ENCODE measurements at places on chromosomes 5 and 9.

DNA sequence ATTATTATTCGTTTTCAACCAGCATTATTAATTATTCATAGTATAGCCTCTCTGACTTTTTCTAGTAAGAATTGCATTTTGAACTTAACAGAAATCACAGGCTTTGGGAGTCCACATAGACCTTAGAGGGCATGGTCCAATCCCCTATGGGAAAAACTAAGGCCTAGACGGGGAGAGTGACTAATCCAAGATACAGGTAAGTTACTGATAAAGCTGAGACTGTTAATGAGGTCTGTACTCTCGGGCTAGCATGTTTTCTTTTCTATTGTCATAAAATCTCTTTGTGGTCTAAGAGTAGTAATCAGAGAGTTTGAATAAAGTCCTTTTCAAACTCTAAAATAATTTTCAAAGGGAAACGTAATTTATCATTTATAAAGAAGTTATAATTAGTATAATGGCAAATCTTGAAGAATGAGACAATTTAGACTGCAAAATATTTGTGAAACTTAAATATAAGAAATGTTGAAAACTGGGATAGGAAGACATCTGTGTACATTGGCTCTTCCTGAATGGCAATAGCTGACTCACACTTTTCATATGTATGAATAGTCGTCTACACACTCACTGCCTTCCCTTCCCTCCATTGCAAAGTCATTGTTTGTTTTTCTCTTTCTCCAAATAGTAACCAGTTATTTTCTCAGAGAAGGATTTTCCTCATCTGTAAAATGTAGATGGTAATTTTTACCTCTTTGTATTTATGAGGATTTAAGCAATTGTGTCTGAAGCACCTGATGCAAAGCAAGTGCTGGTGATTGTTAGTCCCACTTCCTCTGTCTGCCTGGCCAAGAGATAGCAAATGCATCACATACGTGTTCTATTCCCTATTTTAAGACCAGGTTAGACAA, 207.9 kb upstream of the CD180 start:
- peak; percentile 2 for DNase-seq

- no peak for DNase-seq
Measured at GRCh38 chr5:34511915-34512314, 144.2 kb upstream of the RAI14 start.

GRCh38 chr9:120100595-120100994, 479.4 kb downstream of the CDK5RAP2 start:
- DNase-seq = no peak

- DNase-seq = no peak
Measured at GRCh38 chr5:133753856-133754255, 141.5 kb upstream of the FSTL4 start.

GRCh38 chr5:5103245-5103644, 36.9 kb upstream of the ADAMTS16 start:
- DNase-seq = no peak
